ENCODE measurements at places on chromosomes 2 and 18. TPM values are rescaled to one million over a fixed set of nuclear protein-coding genes. Genes with fewer than 3 reads are reported as not detected.

FLACC1 gene
- 3.3 TPM for total RNA-seq

ARHGAP15 gene
- total RNA-seq, result 94.6 TPM

DSEL gene
- 0.14 TPM for total RNA-seq

ABCG5 gene
- not detected for total RNA-seq

ZNF513 gene
- total RNA-seq, result 15.9 TPM

CABYR gene
- total RNA-seq, result 2.1 TPM

SERPINB10 gene
- 2.8 TPM for total RNA-seq

Data from activated T-cell treated with anti-CD3 and anti-CD28 coated beads, Interleukin-2, amount 50 U/mL, for 72 hours (primary cell).